Stimulated activated CD8-positive, alpha-beta memory T cell treated with anti-CD3 and anti-CD28 coated beads, Interleukin-15, amount 100 ng/mL, for 4 hours (primary cell): ENCODE measurements at places on chromosomes 3 and 15.

DNA sequence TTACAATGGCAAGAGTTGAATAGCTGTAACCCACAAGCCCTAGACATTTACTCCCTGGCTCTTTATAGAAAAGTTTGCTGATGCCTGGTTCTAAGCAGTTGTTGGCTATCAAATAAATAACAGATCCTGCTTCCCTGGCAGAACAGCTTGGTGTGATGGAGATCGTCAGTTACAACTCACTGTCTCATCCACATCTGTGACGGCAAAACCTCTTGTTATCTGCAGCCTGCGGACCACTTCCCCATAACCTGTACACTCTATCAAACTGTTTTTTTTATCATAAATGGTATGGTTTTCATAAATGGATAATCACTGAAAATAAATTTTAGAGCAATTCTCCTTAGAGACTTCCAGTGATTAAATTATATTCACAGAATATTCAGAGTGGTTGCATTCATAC lies 14.1 kb downstream of the ZDHHC3 start:
- no peak for DNase-seq

GRCh38 chr3:49513494-49514124 lies 40.7 kb upstream of the BSN start:
- DNase-seq: no peak

- DNase-seq: no peak
Measured at GRCh38 chr3:144390786-144391185, 419.2 kb downstream of the DIPK2A start.

GRCh38 chr15:70264014-70264582 lies 166.4 kb upstream of the TLE3 start:
- DNase-seq: no peak

GRCh38 chr3:142947352-142947751 lies 16.1 kb downstream of the PAQR9 start:
- DNase-seq: no peak

DNA sequence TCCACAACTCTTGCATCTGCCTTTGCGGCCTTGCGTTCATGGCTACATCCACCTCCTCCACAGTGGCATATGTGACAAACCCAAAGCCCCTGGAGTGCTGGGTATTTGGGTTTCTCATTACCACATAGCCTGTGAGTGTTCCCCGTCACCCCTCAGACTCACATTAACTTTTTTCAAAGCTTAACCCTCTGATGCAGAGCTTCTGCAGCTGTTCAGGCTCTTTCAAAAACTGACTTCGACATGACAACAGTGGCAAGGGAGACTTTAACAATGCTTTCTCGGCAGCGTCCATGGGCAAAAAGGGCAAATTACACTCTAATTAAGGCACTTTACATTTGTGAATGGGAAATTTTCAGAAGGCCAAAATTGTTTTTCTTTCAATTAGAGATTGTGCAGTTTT lies 343.2 kb downstream of the UNC13C start:
- DNase-seq: no peak
